Thoracic aorta (tissue), 2 donors: ENCODE measurements at places on chromosomes 3 and 15.

DNA sequence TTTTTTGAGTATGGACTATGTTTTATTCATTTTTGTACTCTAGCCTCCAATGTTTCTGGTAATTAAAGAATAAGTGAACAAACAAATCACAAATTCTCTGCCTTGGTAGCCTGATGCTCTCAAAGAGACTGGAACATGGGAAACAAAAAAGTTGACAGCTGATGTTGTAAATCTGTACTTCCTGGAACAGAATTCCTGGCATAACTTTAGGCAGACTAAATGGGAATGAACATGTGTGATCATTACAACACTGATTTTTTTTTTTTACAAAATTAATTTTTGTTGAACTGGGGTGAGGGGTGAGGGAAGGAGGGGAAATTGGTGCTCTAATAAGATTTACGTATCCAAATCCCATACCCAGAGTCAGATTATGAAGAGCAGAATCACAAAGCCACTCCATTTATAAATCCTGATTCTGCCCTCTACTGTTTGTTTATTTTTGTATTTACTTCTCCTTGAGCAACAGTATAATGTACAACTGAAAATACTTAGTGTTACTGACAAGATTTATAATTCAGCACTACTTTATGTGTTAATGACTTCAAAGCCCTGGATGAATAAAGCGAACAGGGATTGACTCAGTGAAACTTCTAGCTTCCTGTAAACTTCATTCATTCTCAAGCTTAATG is 165.0 kb downstream of the FRMD5 start:
- DNase-seq, result no peak

- no peak for DNase-seq
Measured at GRCh38 chr3:29593802-29594201, 312.9 kb downstream of the RBMS3 start.

DNA sequence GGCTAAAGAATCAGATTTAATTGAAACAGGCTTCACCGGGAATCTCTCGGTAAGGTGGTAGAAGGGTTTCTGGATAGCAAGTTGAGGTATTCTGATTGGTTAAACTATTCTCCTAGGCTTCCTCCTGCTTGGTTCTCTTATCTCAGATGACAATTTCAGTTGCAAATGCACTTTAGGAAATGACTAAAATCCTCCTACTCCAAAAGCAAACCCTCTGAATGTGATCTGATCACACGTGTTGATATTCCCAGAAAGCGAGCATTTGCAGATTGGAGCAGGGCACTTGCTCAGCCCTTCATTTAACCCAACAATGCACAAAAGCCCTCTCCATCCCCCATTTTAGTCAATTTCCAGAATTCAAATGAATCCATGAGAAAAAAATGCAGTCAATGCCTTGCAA is 55.6 kb upstream of the ICE2 start:
- DNase-seq, result no peak

DNA sequence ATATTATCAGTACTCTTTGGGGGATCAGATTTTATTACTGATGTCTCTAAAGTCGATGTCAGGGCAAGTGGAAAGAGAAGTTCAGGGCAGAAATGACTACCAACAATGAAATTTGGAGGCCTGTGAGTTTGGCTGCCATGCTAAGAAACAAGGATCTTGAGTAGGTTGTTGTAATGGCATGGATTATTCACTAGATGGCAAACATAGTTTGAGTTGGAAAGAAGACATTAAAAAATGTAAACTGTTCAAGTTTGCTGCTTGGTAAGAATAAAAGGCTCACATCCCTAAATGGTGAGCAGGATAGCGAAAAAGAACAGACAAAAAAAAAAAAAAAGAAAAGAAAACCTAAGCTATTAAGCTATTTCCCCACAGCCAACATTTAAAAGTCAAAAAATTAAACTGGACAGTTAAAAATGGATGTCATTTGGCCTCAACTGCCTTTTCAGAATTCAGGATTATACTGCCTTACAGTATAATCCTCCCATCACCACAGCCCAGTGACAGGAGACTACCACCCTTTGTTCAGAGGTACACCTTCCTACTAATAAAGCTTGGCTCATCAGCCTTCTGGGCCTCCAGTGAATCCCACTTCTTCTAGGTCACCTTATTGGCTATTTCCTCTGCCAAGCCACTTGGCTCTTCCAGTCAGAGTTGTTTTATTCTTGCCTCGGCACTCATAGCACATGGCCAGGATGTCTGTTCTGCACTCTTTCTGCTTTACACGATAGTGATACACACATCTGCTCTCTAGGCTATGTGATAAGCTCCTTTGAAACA is 163.7 kb downstream of the PLD1 start:
- DNase-seq, result no peak

GRCh38 chr3:182837855-182838454 is 44.7 kb downstream of the ATP11B start:
- no peak for DNase-seq

DNA sequence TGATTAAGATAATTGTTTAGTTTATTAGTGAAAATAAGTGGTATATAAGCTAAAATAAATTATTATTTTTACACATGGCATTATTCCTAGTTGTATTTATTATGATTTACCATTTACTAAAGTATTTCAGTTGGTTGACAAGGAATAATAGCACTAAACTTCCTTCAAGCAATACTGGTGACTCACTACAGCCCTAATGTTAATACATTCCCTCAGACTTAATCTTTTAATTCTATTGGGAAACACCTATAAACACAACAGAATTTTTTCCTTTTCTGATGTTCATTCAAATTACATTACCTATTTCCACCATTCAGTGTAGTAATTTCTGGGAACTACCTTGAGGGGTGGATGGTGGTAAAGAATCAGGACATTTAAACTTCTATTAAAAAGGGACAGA is 264.0 kb downstream of the TIGIT start:
- no peak for DNase-seq

- DNase-seq, result no peak
Measured at GRCh38 chr3:118740722-118741290, 293.8 kb downstream of the IGSF11 start.

- no peak for DNase-seq
Measured at GRCh38 chr3:27606537-27606936, 115.6 kb downstream of the EOMES start.

GRCh38 chr3:152183473-152183872 is 85.3 kb upstream of the MBNL1 start:
- no peak for DNase-seq

- no peak for DNase-seq
Measured at GRCh38 chr3:27861046-27862036, 139.2 kb upstream of the EOMES start.

GRCh38 chr15:50909010-50909317 is 481 bp downstream of the AP4E1 start:
- no peak for DNase-seq

DNA sequence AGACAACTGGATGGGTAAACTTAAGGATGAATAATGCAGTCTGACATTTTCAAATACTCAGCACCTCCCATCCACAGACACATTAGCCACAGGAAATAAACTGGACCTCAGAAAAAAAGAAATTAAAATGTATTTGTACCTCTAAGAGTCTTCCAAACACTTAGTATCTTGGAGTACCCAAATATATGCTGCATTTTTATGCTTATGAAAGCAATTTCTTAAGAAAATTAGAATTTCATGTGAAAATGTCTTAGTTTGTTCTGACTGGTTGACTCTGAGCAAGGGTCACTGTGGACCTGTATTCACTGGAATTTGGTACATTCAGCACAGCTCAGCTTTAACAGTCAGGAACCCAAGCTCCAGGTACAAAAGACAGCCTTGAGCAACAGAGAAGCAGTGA is 216.2 kb upstream of the UBE2E2 start:
- no peak for DNase-seq
